ENCODE measurements at places on chromosomes 2 and 18.
A peak's percentile ranks its signal among the peaks of the same experiment; 100 is the strongest.

GRCh38 chr18:58180738-58181353 lies 136.8 kb downstream of the NEDD4L start:
- DNase-seq: peak; percentile 52

GRCh38 chr2:138665937-138666336 lies 114.3 kb downstream of the NXPH2 start:
- DNase-seq: no peak

DNA sequence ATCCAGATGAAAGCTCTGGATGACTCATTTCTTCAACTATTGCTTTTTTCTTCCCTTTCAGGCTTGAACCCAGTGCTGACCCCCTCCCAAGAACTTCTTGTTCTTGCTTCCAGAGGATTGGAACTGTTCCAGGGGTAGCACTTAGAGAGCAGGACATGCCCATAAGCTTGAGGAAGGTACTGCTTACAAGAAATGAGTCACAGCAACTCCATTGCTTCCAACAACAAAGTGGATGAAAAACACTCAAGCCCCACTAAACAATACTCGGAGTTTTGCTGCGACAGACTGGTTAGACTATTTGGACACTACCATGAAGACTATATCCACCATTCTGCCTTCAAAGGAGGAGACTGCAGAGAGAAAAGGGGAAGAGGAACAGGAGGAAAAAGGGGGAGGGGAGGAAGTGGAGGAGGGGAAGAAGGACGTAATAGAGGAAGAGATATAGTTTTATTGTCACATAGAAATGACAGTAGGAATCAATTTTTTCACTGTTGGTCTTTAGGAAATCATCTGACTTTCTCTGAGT lies 1.6 kb upstream of the EPC2 start:
- DNase-seq: no peak

DNA sequence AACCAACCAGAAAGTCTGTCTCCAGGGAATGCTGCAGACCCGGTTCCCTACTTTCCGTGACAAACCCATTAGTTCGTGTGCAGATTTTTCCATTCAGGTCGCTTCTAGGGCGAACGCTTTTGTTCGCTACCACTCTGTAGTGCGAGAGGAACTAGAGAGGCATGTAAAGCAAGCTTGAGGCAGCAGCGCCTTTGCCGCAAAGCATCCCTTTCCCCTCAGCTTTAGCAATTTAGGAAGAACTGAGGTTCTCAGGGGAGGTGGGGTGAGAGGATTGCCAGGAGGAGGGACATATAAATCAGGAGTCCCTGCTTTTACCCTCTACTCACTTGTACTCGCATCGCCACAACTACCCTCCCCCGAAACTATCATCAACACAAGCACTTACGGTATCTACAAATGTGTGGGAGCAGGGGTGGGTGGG lies 748 bp upstream of the ZNF804A start:
- peak; percentile 35 for DNase-seq

- no peak for DNase-seq
Measured at GRCh38 chr2:218166791-218167190, at the start of gene CXCR1. CXCR1 (minus strand) TSS chr2:218166962; CDS start chr2:218165211, 1,751 bp downstream.

DNA sequence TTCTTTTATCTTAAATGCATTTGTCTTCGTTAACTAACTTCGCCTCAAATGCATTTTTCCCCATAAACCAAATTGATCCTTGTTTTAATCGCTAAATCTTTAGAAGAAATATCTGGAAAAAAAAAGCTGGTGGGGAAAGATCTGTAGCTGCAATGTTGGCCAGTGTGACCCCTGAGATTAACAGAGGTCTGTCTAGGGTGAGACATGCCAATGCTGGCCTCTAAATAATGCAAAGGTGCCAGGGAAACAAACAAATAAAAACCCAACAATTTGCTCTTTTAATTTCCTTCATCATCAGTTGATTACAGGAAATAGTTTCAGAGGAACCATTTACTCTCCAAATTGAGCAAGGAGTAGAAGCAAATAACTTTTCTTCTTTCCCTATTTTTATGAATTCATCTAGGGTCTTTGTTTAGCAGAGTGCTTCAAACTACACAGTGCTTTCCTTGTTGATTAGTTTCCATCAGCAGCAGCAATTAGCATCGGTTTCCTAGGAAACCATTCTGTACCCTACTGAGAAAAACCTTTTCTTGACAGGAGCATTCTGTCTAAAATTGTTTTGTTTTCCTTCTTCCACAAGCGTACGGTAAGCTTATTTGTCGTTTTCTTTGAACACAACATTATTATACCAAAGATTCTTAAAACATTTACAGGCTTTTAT lies 100.5 kb upstream of the UNC80 start:
- DNase-seq: no peak

GRCh38 chr2:162839419-162839818 lies 852 bp upstream of the KCNH7 start:
- no peak for DNase-seq

- DNase-seq: no peak
Measured at GRCh38 chr2:18790509-18791171, 201.3 kb upstream of the NT5C1B start.

GRCh38 chr2:142582317-142582716 lies 295.1 kb upstream of the KYNU start:
- no peak for DNase-seq

GRCh38 chr2:215535741-215536140 lies 99.9 kb upstream of the FN1 start:
- DNase-seq: peak; percentile 79

DNA sequence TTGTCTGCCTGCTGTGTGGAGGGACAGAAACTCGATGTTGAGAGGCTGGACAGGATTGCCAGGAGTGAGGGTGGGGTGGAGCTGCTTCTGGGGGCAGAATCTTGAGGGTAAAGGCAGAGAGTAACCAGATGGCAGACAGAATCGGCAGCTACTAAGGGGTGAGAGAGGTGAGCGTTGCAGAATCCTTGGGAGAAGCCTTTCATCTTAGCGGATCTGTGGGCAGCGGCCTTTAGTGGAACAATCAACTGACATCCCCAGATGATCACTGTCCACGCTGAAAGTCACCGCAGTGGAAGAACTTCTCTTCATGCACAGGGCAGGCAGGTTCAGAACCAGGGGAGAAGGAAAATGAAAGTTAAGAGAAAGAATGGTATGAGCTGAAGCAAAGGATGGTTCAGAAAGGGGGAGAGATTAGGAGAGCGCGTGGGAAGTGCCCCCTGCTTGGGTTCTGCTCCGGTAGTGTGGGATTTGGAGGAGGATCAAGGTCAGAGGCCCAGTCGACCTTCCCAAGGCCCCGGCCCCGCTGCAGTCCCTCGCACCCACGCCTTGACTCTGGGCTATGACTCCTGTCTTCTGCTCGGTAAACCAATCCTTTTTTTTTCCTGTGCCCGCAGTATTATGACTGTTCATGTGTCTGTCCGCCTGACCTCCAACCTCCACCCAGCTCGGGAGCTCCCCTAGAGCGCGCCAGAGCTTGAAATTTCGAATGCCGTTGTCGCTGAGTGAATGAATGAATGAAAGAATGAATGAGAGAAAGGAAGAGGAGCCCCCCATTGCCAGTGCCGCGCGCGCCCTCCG lies 584 bp downstream of the BOLA3 start:
- DNase-seq: peak; percentile 42

DNA sequence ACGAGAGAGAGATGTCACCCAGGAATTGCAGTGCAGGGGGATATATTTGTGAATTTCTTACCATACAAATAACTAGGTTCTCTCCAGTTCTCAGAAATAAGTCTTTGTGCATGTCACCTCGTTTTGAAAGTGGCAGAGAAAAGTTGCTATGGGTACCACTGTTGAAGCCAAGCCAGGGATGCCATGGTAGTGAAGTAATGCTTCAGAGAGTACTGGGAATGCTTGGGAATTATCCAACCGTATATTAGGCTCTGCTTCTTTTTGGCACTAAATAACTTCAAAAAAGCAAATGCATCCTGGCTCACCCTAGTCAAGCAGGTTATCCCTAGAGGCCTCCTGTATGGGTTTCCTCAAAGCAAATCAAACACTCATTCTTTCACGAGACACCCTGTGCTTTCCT lies 50.7 kb upstream of the DDX18 start:
- DNase-seq: peak; percentile 1

DNA sequence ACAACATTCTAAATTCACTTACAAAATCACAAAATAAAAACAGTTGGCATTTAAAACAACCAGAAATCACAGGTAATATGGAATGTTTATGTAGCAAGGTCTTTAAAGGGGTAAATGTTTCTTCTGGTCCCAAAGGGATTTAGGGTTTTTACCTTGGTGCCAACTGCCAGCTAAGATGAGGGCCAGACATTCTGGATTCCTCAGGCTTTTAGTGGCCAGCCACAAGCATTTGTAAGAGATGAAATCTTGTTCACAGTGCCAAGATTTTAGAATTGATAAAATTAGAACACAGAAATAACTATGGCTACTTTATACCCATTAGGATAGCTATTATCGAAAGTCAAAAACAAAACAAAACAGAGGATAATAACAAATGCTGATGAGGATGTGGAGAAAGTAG lies 60.4 kb upstream of the CDKL4 start:
- DNase-seq: peak; percentile 43

DNA sequence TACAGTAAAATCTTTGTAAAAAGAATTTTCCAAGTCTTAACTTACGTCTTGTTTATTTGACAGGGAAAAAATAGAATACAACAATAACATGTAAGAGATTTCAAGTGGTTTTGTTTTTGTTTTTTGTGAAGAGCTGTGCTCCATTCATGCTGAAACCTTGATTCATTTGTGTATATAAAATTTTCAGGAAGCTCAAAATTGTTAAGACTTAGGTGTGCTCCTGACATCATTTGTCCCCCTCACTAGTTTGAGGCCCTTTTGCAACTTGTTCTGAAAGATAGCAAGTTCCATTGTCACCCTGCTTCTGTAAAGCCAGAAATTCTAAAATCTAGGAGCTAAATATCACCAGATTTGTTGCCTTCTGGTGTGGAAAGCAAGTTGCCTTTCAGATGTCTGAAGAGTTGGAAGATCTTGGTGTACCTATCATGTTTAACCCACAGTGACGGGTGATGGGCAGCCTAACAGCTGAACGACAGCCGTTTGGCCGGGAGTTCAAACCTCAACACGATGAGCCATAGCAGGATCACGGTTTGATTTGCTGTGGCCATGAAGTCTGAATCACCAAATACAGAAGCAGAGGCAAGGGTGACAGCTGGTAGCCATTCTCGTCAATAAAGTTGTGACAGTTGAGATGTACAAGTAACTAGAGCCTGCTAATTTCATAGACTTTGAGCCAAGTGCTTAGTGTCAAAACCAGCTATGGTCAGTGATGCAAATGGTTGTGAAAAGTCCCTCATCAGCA lies 205.5 kb upstream of the SP5 start:
- DNase-seq: no peak

- DNase-seq: peak; percentile 45
Measured at GRCh38 chr2:148658807-148659722, 14.5 kb downstream of the EPC2 start.

DNA sequence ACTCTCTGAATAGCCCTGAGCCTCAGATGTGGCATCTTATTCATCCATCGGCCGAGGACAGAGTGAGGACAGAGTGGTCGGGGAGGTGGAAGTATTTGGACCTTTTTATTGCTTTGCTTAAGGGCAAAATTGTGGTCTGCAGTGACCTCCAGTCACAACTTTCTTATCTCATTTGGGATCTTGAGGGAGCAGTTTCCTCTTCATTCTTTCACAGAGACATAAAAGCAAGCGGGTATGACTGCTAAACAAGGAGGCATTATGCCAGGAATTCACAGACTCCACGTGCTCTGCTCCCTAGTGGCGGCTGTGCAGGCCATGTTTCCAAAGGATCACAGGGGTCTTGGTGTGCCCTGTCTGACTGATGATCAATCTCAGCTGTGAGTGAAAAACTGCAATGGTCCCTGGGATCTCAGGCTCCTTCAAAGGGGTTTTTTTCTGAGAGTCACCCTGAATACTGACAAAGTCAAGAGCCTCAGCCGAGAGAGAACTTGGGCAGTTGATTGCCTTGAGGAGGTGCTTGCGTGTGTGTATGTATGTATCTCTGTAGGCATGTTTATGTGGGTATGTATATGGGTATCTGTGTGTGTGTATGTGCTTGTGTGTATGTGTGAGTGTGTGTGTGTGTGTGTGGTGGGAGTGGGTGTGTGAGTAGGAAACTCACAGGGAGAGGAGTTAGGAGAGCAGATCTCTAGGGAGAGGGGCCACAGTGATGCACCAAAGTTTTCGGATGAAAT lies 47.7 kb downstream of the RAPGEF4 start:
- peak; percentile 91 for DNase-seq

GRCh38 chr2:145067549-145068030 lies 547.7 kb upstream of the ZEB2 start:
- no peak for DNase-seq

- DNase-seq: peak; percentile 22
Measured at GRCh38 chr2:133004623-133005022, 334.6 kb upstream of the LYPD1 start.

DNA sequence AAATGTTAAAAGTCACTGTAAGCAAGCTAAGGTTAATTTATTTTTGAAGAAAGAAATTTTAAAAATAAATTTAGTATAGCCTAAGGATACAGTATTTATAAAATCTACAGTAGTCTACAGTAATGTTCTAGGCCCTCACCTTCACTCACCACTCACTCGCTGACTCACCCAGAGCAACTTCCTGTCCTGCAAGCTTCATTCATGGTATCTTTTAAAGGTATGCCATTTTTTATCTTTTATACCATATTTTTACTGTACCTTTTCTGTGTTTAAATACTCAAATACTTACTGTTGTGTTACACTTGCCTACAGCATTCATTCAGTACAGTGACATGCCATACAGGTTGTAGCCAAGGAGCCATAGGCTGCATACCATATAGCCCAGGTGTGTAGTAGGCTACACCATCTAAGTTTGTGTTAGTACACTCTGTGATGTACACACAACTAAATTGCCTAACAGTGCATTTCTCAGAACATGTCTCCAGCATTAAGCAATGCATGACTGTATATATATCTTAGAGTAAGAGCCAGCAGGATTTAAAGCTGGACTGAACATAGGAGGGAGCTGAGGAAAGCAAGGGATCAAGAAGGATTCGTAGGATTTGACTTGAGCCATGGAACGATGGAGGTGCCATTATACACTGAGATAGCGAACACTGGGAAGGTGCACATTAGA lies 83.1 kb upstream of the KLF7 start:
- no peak for DNase-seq

- peak; percentile 36 for DNase-seq
Measured at GRCh38 chr18:50203801-50204604, 9.1 kb upstream of the MYO5B start.

GRCh38 chr18:78875016-78875777 lies 104.4 kb upstream of the SALL3 start:
- peak; percentile 26 for DNase-seq

DNA sequence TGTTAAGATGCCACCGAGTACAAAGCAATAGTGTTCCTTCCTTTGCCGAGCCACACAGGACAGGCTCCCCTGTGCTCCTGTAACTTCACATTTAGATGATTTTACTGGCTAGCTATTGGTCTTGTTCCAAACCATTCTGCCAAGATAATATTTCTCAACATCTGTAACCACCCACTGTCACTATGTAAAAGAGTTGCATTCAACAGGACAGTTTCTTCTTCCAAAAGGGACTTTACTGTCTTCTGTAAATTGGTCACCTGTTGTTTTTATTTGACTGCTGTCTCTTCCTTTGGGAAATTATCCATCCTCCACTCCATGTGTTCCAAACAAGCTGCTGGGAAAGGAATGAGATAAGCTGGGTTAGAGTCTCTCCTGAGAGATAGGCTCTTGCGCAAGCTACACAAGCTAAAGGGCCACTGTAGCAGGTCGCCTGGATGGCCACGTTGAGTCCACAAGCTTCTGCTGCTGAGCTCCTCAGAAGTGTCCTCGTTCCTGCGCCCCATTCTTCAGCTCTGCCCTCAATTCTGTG lies 14.4 kb upstream of the BZW1 start:
- no peak for DNase-seq
